ELR (cell line): ENCODE measurements at places on chromosomes 11 and 22.

GRCh38 chr11:46050003-46050461 is 71.2 kb downstream of the PHF21A start:
- peak; percentile 75 for DNase-seq

GRCh38 chr11:60500276-60500910 is 7.8 kb downstream of the MS4A12 start:
- DNase-seq, result no peak

DNA sequence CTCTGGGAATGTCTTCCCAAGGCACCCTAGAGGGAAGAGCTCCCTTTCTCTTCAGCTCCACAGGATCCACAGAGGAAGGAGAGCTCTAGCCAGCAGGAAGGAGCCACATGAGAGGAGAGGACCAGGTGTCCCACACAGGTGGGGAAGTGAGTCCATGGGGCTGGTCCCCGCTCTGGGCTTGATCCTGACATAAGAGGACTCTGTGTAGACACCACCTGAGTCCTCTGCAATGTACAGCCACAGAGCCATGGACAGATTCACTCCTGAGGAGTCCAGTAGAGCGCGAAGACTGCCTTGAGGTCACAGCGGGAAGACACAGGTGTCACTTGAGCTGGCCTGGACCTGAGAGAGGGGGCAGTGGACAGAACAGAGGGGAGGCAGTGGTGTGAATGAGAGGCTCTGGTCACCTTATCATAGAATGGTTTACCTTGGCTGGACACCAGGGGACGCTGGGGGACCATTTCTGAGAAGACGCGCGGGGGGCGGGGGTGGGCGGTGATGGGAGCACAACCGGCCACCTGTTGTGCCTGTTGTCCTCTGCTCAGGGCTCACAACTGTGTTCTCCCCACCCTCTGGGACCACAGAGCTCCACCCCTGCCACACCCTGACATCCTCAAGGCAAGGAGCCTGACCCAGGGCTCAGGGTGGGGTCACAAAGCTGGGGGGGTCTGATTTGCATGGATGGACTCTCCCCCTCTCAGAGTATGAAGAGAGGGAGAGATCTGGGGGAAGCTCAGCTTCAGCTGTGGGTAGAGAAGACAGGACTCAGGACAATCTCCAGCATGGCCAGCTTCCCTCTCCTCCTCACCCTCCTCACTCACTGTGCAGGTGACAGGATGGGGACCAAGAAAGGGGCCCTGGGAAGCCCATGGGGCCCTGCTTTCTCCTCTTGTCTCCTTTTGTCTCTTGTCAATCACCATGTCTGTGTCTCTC is 128.2 kb downstream of the ZNF280B start:
- DNase-seq, result peak; percentile 17

DNA sequence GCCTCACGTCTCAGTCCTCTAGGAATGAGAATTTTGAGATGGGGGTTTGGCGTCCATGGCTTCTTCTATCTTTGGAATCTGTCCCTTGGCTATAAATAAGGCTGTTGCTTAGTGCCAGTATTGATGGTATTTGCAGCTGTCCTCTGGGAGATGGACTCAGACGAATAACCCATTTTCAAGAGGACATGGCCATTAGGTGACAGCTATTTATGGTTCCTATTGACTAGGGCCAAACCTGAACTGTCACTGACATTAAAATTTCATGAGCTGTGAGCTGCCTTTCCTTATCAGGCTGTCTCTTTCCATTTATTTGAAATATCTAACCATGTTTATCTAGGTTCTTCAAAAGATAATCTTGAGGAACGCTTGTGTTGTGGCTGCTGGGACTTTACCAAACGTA is 92.7 kb downstream of the NAV2 start:
- DNase-seq, result no peak

- DNase-seq, result no peak
Observed at GRCh38 chr11:114426280-114426679, 13.0 kb upstream of the REXO2 start.
